ENCODE measurements at places on chromosomes 7 and 10.

DNA sequence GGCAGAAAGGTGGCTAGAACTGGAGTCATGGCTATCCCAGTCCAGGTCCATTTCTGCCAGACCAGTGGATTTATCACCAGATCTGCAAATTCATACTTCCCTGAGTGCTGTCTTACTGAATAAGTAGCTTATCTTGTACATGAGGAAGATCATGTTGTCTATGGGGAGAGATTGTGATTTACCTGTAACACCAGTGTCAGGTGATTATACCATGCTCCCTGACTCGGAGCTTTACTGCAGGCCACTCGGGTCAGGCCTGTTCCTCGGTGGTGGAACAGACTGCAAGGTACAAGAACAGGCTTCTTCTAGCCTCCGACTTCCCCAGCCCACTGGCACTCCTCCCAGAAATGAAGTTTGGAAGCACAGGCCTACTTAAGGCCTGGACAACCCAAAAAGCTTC, 42.6 kb upstream of the DLG5 start:
- no peak for DNase-seq

- no peak for DNase-seq
Observed at GRCh38 chr7:147915781-147916180, 674.8 kb upstream of the C7orf33 start.

GRCh38 chr7:74587435-74588126, 69.9 kb upstream of the GTF2I start:
- no peak for DNase-seq

GRCh38 chr7:17774716-17775288, 165.5 kb downstream of the SNX13 start:
- DNase-seq, result no peak

GRCh38 chr10:70255329-70256299, 22.4 kb upstream of the PPA1 start:
- DNase-seq, result no peak
